ENCODE measurements at places on chromosomes 7 and 10.

DNA sequence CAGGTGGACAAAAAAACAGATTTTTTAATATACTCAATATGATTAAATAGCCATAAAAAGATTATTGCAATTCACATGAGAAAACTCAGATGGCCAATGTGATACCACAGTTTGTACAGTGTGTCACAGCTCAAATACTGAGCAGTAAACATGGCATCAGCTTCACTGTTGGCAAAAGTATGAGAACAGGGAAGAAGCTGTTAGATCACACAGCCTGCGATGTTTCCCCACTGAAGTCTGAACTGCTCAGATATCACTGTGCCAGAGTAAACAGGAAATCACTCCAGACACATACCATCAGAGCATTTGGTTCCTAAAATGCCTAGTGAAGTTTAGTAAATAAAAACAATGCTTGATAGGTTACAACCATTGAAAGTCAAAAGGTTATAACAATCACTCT is 347.8 kb downstream of the ETV1 start:
- DNase-seq: no peak

DNA sequence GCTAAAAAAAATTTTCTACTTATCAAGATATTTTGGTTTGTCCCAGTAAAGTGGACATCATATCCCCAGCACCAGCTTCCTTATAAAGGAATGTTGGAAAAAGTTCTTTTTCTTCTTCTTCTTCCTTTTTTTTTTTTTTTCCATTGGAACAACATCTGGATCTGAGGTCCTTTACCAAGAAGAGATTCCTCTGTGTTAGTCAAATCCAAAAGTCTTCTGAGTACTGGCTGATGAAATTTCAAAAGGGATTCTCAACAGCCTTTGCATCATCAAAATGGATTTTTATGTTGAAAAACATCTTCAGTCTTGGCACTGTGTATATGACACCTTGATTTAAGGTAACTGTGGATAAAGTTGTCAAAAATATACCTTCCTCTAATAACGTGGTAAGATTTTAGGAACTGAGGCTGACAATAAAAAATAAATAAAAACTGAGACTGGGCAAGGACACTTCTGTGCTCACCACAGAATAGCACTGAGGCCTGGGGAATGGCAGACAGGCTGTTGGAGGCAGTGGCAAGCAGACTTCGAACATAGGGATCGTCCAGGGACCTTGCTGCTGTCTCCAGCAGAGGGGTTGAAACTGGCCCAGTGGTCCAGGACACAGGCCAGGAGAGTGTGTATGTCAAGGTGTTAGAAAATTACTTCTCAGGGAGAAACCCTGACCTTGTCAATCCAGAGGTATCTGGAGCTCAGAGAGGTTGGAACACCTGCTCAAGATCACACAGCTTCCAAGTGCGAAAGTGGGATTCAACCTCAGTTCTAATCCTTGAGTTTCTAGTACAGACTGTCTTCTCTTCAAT is 130.4 kb downstream of the PTPN20 start:
- DNase-seq: no peak

- DNase-seq: no peak
These were observed 108.2 kb upstream of the KAT6B start for GRCh38 chr10:74718208-74718607.

DNA sequence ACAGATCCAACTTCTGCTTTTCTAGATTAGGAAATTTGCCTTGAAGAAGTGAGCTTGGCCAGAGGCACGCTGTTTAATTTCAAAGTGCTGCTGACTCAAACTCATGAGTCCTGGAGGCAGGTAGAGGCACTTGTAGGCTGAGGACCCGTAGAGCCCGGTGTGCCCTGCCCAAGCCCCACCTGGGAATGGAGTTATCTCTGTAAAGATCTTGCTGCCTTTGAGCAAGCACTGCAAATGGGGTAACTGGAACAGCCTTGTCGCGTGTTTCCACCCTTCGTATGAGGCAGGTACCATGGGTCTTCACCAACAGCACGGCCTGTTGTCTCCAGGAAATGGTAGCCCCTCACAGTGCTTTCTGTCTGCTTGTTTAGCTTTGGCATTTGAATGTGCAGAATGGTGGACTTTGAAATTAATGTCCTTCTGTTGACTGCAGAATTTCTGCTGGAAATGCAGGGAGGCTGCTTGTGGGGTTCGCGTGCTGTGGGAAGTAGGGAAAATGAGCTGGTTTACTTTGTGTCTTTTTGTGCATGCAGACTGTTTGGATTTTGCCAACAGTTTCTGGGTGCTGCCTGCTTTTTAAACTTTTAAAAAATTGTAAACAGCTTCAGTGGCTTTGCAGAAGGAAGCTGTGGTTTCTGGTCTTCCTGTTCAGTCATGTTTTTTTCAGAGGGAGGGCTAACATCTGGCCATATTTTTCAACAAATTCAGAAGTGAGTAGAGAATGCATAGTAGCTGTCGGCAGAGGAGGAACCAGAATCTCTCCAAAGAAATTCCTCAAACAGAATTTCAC is 27.2 kb downstream of the CCM2 start:
- DNase-seq: no peak

DNA sequence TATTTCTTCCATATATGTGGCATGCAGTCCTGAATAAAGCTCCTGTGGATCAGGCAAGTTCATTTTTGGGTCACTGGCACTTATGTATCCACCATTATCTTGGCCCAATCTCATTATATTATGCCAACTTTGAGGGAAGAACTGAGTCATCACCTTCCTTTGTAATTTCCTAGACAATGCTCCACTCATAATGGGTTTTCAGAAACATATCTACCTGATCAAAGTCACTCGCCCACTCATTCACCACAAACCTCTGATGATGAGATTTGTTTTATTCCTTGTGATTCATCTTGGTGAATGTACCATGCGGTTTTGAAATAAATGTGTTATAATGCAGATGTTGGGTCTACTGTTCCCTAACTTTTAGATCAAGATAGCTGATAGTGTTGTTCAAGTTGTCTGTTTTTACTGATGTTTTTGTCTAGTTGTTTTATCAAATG is 525.8 kb downstream of the KIF20B start:
- DNase-seq: no peak

GRCh38 chr10:77001206-77001605 is 636.4 kb downstream of the KCNMA1 start:
- no peak for DNase-seq

GRCh38 chr7:88289564-88290025 is 17.1 kb downstream of the STEAP4 start:
- DNase-seq: no peak

- DNase-seq: no peak
These were observed 78.4 kb upstream of the BAIAP2L1 start for GRCh38 chr7:98479318-98479717.

- no peak for DNase-seq
These were observed 150.2 kb upstream of the CACNA2D1 start for GRCh38 chr7:82593780-82594179.

DNA sequence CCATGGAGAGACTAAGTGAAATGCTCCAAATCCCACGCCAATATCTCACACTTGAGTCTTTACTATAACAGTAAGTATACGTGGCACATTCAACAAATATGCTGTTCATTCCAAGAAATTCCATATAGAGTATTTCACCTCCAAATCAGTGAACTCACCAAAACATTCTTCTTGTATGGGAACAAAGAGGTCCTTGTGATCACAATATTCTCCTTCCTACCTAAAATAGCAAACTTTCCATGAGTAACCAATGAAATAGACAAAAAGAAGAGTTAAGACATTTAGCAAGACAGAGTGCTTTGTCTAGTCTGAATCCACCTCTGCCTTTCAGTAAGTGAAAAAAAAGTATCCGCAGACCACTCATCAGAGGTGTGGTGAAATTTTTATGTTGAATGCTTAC is 77.3 kb upstream of the NXPH1 start:
- DNase-seq: no peak

- no peak for DNase-seq
These were observed 48.8 kb upstream of the FOXP2 start for GRCh38 chr7:114365791-114366190.

GRCh38 chr10:110409926-110410325 is 87.8 kb upstream of the DUSP5 start:
- no peak for DNase-seq

DNA sequence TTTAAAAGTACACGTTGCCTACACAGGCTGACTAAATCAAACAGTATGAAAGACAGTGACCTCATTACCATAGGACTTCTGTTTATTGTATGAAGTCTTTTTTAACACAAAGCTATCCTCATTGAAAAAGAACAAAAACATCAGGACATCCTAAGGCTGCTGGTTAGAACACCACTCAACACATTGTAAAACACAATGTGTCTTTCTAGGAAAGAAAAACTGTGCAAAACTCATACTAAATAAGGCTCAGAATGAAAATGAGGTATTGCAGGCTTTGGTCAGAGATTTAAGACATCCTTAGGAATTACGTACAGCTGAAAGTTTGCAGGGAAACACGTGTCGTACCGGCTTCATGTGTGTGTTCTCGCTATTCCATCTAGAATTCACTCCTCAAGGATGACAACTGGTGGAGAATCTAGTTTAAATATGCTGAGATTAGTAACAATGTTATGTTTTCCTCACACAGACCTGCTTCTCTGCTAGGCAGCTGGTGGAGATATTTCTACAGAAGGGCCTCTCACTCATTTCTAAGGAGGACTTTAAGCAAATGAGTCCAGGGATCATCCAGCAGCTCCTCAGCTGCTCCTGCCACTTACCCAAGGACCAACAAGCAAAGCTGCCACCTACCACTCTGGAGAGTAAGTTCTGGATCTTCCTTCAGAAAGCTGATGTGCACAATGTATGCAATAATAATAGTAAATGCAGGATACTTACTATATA is 29.3 kb downstream of the SLC39A12 start:
- no peak for DNase-seq

DNA sequence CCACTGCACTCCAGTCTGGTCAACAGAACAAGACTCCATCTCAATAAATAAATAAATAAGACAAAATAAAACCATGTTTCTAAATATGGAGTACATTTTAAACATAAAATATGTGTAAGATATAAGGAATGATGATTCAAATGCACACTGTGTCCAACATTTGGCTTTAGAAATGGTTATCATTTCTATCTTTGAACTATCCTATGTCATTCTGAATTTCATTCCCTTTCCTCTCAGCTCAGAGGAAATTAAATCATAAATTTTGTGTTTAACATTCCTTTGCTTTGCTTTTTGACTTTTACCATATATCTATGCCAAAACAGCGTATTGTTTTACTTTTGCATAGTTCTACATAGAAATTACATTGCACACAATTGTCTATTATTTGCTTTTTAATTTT is 130.9 kb downstream of the GNAT3 start:
- no peak for DNase-seq

DNA sequence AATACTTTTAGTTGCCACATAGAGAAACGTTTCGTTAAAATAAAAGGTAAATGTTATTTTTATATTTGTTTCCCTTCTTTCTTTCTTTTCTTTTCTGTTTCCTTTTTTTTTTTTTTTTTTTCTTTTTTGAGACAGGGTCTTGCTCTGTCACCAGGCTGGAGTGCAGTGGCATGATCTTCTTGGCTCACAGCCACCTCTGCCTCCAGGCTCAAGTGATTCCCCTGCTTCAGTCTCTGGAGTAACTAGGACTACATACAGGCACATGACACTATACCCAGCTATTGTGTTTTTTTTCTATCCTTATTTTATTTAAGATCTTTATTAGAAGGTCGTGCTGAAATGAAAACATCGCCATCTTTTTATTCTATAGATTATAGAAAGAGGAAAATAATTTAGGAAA is 661.8 kb upstream of the MBL2 start:
- no peak for DNase-seq

- DNase-seq: no peak
These were observed 21.9 kb downstream of the ATXN7L1 start for GRCh38 chr7:105854498-105854897.

DNA sequence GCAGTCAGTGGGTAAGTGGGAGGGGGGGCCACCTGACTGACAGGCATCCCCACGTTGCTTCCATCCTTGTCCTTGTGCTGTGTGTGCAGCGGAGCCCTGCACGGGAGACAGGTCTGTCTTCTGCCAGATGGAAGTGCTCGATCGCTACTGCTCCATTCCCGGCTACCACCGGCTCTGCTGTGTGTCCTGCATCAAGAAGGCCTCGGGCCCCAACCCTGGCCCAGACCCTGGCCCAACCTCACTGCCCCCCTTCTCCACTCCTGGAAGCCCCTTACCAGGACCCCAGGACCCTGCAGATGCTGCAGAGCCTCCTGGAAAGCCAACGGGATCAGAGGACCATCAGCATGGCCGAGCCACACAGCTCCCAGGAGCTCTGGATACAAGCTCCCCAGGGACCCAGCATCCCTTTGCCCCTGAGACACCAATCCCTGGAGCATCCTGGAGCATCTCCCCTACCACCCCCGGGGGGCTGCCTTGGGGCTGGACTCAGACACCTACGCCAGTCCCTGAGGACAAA is 24.8 kb downstream of the TBATA start:
- no peak for DNase-seq

GRCh38 chr10:22251751-22252223 is 34.0 kb upstream of the EBLN1 start:
- DNase-seq: no peak

DNA sequence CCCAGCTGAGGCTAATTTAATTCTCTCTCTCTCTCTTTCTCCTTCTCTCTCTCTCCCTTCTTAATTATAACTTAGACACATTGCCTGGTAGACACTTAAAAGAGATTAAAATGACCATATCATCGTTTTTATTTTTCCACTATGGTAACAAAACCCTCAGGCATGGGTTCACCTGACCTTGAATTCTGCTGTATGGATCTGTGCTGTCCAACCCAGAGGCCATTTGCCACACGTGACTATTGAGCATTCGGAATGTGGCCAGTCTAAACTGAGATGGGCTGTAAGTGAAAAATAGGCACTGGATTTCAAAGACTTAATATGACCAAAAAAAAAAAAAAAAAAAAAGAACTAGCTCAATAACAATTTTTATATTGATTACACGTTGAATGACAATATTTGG is 93.6 kb downstream of the NHLRC2 start:
- DNase-seq: no peak

DNA sequence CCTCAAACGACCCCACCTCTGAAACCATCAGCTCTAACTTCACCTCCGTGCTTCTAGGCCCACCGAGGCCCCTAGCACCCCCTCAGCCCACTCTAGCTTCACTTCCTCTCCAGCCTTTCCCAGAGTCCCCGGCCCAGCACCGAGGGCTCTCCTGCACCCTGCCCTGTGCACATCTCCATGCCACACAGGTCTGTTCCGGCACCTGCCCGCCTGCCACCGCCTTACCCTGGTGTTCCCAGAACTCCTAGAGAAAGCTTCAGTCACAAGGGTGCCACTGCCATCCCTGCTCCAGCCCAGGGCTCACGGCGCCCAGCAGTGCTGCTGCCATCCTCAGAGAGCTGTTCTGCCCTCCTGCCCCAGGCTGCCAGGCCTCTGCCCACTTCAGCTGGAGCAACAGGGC is 61.3 kb upstream of the INSIG1 start:
- DNase-seq: no peak

- DNase-seq: no peak
These were observed 250.5 kb downstream of the SORCS1 start for GRCh38 chr10:106914016-106914415.

DNA sequence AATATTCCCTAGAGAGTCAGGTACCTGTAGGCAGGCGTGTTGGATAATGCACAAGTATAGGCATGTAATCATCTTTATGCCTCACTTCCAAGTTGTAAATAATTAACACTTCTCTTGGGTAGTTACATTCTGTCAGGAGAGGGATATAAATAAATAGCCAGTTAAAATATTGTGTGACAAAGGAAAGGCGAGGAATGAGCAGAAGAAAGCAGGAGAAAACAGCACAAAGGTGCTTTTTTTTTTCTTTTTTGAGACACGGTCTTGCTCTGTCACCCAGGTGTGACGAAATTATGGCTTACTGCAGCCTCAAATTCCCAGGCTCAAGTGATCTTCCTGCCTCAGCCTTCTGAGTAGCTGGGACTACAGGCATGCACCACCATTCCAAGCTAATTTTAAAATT is 99.2 kb upstream of the LYZL2 start:
- no peak for DNase-seq

Data from activated CD8-positive, alpha-beta memory T cell treated with anti-CD3 and anti-CD28 coated beads for 48 hours (primary cell).